Endodermal cell (in vitro differentiated cells): ENCODE measurements at places on chromosomes 7 and 10. TPM values are rescaled to one million over a fixed set of nuclear protein-coding genes. Genes with fewer than 3 reads are reported as not detected.

DNA sequence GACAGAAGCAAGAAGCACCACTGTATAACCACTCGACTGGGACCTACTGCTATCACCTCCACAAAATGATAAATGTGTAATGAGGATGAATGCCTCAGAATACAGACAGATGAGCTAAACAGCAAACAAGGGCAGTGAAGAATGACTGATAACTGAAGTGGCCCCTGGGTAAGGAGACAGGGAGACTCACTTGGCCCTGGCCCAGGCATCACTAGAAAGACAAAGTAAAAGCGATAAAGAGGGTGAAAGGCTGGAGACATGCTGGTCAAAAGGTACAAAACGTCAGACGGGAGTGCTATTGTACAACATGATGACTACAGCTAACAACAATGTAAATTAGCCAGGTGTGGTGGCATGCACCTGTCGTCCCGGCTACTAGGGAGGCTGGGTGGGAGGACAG is 27.8 kb upstream of the APBB1IP start:
- no peak for DNase-seq

- no peak for DNase-seq
These were observed 108.3 kb upstream of the TCERG1L start for GRCh38 chr10:131419797-131420196.

DNA sequence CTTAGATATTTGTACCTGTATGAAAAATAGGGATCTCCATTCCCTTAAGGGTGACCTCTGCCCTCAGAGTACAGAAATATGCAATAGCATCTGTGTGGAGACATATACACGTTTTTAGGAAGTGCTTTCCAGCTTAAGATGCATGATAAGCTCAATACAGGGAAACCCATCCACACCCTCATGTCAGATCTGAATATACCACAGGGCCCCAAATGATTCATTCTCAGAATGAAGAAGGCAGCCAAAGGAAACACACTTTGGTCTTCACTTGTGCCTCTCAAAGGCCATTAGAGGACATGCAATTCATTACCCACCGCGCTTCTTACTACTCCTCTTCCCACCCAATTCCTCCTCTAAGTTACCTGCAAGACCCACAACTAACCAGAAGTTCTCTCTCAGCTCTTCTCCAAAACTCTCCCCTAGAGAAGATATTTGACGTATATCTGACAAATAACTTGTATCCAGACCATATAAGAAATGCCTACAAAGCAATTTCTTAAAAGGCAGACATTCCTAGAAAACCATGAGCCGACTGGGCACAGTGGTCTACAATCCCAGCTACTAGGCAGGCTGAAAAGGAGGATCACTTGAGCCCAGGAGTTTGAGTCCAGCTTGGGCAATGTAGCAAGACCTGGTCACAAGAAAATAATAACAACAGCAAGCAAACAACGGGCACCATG is 103.0 kb downstream of the OAT start:
- DNase-seq, result no peak

- peak; percentile 39 for DNase-seq
These were observed 198.1 kb upstream of the PPP2R2D start for GRCh38 chr10:131702531-131703356.

PLEKHS1 gene
- total RNA-seq, result not detected in 3 replicates

GNGT1 gene
- total RNA-seq, result 0.11 and 0.22 TPM in 2 replicates

- DNase-seq, result peak; percentile 89
These were observed 648.5 kb upstream of the LRRN3 start for GRCh38 chr7:110442381-110442837.

ZNF438 gene
- total RNA-seq, result 1.8 and 2.6 TPM in 2 replicates

- DNase-seq, result no peak
These were observed 898.6 kb downstream of the LRMDA start for GRCh38 chr10:76329891-76330575.

DNA sequence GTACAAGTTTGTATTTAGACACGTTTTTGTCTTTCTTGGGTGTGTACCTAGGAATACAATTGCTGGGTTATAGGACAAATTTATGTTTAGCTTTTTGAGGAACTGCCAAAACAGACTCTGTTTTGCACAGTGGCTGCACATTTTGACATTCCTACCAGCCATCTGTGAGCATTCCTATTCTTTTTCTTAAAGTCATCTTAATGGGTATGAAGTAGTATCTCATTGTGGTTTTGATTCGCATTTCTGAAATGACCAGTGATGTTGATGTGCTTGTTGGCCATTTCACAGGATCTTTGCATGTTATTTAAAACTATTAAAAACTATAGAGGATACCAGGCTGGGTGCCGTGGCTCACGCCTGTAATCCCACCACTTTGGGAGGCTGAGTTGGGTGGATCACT is 32.6 kb upstream of the IL15RA start:
- DNase-seq, result no peak

DNA sequence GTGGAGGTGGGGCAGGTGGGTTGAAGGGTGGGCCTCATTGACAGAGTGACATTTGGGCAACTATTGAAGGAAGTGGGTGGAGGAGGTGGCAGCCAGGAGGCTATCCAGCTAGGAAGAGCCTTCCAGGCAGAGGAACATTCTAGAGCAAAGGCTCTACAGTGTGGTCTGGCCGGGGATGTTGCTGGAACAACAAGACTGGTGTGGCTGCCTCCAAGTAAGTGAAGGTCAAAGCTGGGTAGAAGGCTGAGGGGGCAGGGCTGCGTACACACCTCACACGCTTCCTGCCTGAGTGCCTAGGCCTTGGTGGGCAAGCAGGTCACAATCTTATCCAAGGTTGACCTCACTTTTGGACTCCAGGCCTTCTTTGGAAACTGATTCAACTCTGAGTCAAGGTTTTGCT is 6.6 kb downstream of the CPA1 start:
- DNase-seq, result no peak

DNA sequence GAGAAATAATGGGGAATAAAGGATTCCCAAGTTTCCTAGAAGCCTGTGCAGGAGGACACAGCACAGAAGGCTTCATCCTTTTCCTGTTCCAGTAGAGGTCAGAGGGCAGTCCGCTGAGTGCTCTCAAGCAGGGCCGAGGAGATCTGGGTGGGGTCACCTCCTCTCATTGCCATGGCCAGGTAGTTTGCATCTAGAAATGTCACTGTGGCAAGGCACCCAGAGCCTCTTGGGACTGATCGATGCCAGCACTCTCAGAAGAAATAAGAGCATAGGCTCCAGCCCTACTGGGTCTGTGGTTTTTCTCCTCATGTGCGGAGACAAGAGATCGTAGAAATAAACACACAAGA is 7.9 kb downstream of the NUB1 start:
- no peak for DNase-seq

DNA sequence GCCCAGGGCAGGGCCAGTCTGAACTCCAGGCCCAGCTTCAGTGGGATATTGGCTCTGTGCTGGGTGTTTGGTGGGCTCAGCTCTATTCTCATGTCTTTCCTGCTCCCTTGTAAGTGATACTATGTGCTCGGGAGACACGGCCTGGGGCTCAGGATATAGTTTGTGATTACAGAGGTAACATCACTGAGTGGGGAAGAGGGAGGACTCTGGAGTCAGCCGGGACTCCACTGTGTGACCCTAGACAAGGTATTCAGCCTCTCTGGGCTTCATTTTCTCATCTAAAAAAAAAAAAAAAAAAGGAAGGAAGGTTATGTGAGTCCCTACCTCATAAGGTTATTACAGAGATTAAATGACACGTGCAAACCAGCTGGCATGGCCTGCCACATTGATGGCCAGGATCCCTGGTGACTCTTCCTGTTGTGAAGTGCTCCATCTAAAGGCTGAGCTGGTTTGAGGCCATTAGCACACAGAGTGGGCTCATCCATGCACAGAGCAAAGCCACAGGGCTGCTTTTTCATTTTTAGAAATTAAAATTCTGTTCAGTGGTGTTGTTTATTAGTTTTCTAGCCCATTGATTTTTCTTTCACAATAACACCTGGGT is 15.7 kb downstream of the SLC13A4 start:
- DNase-seq, result no peak

DNA sequence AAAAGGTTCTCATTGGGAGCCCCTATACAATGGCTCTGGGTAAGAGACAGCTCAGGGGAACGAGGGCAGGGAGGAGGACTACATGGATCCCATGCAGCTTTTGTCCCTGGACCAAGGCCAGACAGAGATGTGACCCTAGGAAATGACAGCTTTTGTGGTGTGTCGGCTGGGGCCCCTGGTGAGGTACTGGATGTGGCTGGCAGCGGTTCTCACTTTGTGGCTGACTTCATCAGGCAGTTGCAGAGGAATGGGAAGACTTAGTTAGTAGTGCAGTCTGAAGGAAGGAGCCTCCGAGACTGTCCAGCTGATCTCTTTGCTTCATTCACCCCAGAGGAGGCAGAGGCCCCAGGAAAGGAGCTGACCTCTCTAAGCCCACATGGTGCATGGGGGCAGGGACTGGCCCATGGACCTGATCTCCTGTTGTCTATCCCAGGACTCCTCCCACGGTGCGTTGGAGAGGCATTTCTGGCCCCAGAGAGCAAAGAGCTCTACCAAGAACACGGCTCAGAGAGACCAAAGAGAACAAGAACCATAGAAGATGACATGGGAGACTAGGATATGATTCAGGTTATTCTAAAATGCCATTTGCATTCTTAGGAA is 202.9 kb downstream of the RPS24 start:
- DNase-seq, result no peak

TMEM26 gene
- 0.13 TPM in 1 of 3 replicates, not detected in the others for total RNA-seq

GRCh38 chr10:121609426-121610380 is 11.5 kb upstream of the FGFR2 start:
- DNase-seq, result peak; percentile 35

GRCh38 chr7:34130558-34131295 is 225.4 kb downstream of the BMPER start:
- DNase-seq, result no peak

NUDT1 gene
- total RNA-seq, result 56.0 and 60.4 TPM in 2 replicates

PRTFDC1 gene
- 18.3 and 20.7 TPM in 2 replicates for total RNA-seq

DNA sequence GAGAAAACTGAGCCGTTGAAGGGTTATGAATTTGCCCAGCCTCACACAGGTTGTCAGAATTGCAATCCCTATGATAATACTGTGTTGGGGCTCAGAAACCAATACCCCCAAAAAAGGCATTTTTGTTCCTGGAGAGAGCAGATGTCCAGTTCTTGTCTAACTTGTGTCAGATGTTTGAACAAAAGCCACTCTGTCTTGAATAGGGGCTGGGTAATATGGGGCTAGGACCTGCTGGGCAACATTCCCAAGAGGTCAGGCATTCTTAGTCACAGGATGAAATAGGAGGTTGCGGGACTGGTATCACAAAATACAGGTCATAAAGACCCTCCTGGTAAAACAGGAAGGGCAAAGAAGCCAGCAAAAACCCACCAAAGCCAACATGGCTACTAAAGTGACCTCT is 482.1 kb downstream of the IPMK start:
- no peak for DNase-seq

MAGI2 gene
- 10.3 to 28.8 TPM (median 10.6 TPM) in 3 replicates for total RNA-seq

GIMAP6 gene
- total RNA-seq, result not detected in 2 replicates

GRCh38 chr7:27636326-27637006 is 26.2 kb downstream of the HIBADH start:
- no peak for DNase-seq

- no peak for DNase-seq
These were observed 45.6 kb upstream of the PURB start for GRCh38 chr7:44930921-44931320.

DNA sequence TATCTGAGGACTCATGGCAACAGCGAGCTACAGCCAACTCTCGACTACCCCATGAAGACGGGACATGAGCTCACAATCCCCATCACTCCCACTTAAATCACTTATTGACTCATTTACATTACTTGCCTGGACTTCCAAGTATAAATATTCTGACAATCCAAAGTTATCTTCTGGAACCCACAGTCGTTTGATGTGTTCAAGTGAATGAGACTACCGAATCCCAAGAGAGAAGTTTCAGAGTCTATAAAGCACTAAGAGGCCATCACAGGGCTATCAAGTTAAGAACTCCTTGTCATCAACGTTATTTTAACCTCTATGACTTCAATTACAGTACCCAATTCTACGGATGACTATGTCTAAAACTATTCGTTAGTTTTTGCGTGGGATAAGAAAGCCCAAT is 11.5 kb upstream of the ANAPC16 start:
- no peak for DNase-seq

DNA sequence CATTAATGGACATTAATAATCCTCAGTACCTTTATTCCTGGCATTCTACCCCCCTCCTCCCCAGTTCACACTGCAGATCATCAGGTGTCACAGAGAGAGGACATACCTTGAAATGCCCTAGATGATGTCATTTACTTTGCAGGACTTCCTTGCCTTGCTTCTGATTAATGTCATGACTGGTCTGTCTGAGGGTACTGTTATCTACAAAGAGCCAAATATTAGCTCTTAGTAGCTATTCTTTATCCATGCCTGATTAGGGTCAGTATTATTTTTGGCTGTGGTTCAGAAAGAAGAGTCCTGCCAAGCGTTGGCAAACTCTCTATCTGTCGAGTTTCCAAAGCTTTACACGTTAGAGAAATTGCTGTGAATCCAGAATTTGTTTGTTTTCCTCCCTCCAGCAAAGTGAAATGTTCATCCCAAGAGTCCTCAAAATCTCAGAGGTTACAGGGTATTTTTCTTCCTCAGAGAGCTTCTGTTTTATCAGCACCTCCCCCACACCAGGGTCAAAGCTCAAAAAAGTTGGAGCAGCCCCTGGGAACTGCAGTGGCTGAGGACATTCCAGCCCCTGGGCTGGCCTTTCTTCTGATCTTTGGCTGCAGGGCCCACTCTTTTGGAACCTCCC is 12.6 kb downstream of the SCD start:
- no peak for DNase-seq

GLCCI1 gene
- 44.3 to 49.7 TPM (median 44.6 TPM) in 3 replicates for total RNA-seq

C10orf143 gene
- total RNA-seq, result 1.9 to 3.5 TPM (median 2.3 TPM) in 3 replicates

GRCh38 chr7:106282390-106282789 is 2.4 kb downstream of the NAMPT start:
- no peak for DNase-seq

GRCh38 chr10:21092683-21093524 is 195.8 kb upstream of the NEBL start:
- DNase-seq, result no peak

GARIN1A gene
- 0.15 to 0.38 TPM (median 0.16 TPM) in 3 replicates for total RNA-seq

DNA sequence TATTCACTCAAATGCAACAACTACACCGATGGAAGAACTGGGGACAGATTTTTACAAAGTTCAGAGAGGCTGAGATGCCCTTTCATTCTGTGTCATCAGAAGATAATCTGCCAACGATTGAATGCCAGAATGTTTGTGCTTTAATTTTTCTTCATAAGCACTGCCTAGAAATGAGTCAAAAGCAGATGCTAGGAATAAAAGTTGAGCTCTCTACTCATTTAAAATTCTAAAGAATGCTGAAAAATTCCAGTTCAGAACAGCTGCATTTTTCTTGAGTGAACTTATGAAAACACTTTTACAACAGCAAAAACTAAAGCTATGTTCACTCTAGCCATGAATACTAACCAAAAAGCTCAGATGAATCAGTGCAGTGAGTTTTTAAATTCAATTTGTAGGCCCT is 22.3 kb upstream of the FAM133B start:
- no peak for DNase-seq

GRCh38 chr10:60921633-60922032 is 22.4 kb downstream of the RHOBTB1 start:
- DNase-seq, result no peak
